ENCODE measurements at places on chromosomes 1 and 21.

GRCh38 chr1:223775054-223775453 is 62.7 kb downstream of the CAPN2 start:
- no peak for DNase-seq

- no peak for DNase-seq
These were observed 95.0 kb downstream of the COL24A1 start for GRCh38 chr1:86061551-86061990.

- no peak for DNase-seq
These were observed 6.0 kb upstream of the DEDD start for GRCh38 chr1:161138431-161138830.

DNA sequence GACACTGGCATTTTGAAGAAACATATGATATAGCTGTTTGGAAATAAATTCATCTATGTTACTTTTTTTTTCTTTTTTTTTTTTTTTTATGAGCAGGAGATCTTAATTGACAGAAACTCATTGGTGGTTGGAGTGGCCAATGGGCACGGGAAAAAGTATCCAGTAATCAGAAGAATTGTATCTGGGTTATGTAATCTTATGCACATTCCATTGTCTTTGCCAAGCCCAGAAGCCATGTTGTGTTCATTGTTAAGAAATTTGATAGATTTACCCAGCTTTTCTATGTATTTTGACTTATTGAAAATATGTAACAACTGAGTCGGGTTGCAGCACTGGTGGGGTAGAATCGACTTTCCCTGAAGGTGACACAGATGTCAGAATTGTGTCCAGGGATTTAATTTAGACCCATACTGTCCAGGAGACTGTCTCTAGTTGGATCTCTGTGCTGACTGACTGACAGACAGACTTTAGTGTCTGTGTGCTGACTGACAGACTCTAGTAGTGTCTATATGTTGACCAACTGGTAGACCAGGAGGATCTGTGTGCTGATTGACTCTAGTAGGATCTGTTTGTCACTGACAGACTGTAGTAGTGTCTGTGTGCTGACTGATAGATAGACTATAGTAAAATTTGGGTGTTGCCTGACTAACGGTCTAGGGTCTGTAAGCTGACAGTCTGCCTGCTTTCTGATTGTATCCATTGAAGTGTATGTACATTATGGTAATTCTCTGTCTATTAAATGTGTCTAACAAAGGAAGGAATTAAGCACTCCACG is 12.3 kb upstream of the C4BPB start:
- no peak for DNase-seq

DNA sequence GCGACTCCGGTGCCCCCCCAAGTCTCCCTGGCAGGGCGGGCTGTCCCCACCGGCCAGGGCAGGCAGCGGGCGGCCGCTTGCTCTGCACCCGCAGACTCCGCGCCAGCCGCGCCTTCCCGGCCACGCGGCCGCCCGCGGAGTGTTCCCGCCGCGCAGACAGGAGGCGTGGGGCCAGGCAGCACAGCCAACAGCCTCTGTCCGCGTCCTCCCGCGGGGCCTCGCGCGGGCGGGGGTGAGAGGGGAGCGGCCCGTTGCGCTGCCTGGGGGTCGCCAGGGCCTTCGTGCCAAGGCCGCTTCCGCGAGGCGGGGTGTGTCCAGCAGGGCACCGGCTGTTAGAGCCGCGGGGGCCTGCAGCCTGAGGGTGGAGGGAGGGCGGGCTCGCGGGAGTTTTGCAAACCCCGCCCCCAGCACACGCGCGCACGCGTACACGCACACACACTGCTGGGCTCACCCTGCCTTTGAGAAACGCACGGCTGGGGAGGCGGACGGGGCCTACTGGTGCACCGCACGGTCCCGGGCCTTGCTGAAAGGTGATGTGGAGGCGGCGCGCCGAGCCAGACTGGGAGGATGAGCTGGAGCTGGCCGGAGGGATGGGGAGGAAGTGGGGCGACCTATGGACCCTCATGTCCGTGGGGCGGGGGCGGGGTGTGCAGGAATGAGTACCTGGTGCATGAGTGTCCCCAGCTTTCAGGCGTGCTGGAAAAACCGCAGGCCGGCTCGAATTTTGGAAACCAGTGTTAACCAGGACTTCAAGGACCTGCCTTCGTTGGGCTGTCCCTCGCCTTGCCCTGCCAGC is 41.5 kb downstream of the KIAA1614 start:
- DNase-seq: no peak

GRCh38 chr1:15384301-15384901 is 25.3 kb upstream of the EFHD2 start:
- DNase-seq: peak; percentile 41

DNA sequence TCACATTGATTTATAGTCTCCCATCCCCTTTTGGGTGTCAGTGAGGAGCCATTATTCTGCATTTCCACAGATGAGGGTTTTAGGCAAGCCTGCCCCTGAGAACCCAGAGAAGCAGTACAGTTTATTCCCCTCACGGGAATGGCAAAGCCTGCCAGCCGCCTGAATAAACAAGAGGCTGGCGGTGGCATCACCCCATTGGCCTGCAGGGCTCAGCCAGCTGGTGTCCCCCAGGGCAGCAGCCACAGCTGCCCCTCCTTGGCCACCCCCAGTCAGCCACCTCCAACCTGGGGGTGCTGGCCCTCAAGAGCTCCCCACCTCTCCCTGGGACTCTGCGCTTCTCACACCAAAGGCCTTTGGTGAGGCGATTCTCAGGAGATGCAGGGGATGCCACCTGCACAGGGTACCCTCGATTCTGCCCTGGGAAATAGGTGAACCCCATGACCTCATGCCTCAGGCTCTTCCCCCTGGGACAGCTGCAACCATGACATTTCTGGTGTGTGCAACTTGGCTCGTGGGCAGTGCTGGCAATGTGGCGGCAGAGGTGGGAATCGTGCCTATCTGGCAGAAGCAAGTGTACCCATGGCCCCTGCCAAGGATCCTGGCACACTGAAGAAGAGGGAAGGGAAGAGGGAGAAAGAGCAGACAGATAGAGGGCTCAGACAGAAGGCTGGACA is 14.0 kb downstream of the OLFML2B start:
- no peak for DNase-seq

- DNase-seq: no peak
These were observed 58.1 kb downstream of the ZSWIM5 start for GRCh38 chr1:45148209-45148825.

DNA sequence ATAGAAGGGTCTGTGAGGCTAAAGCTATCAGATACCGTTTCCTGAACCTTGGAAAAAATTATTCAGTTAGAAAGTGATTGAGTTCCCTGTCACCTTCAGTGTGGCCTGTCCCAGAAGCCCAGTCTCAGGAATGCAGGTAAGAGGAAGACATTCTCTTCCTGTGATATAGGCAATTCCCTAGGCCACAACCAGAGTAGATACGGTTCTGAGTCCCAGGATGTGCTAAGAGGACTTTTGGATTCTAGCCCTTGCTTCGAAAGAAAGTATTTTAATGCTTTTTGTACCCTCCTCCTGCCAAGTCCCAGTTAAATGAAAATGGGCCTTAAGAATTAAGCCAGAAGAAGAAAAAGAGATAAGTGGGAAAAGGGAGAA is 313.5 kb upstream of the PLXNA2 start:
- no peak for DNase-seq

GRCh38 chr1:58816072-58816746 is 32.4 kb upstream of the JUN start:
- DNase-seq: peak; percentile 84

DNA sequence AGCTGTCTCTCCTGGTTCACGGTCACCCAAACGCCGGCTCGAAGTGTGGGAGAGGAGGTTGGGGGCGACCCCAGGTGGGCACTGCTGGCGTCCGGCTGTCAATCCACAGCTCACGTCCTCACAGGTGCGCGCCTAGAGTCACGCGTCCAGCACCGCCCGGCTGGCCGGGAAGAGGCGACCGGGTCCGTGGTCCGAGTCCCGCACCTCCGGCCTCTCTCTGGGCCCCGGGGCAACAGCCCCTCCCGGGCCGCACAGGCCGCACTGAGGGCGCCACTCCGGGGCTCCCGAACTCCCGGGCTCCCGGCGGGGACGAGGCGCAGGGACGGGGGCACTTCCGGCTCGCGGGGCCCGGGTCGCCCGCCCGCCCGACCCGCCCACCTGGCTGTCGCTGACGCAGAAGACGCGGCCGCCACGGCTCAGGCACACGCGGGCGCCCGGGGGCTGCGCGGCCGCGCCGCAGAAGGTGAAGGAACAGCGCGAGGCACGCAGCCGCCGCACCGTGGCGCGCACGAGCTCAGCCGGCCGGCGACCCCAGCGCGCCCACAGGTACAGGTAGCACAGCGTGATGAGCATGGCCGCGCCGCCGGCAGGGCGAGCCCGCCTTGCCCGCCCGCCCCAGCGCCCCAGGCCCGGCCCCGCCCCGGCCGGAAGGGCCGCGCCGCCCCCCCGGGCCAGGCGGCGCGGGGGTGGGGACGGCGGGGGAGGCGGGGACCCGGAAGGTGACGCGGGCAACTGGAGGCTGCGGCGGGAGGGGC is at the start of gene HLCS:
TSS of gene HLCS (minus strand) at position 604 of the 755 bp plus-strand sequence. CDS start at position 573, 31 bp downstream.
- DNase-seq: peak; percentile 36

GRCh38 chr1:110310300-110310699 is 28.9 kb upstream of the RBM15 start:
- DNase-seq: peak; percentile 49

DNA sequence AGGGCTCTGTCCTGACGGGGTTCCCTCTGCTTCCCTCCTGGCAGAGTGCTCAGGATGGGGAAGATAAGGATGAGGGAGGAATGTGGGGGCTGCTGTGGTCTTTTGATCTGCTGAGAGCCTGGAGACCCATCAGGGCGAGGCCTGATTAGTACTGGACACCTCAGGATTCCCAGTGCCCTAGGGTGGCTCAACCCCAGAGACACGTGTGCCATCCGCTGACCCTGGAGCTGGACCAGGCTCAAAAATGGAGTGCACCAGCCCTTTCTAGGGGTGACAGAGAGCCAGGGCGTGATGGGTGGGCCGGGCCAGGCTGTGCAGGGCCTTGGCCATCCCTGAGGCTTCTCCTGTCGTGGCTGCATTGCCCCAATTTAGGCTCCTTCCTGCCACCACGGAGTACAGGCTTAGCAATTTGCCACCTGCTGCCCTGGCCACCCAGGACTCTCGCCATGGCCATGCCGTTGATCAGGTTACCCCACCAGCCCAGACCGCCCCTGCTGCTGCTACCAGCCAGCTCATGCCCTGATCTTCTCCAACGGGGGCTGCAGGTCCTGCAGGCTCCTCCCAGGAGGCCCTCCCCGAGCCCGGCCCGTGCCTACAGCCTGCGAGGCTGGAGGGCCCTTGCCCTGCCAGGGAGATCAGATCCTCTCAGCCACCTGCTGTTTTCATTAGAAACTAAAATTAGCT is 9.5 kb downstream of the WNT4 start:
- no peak for DNase-seq

DNA sequence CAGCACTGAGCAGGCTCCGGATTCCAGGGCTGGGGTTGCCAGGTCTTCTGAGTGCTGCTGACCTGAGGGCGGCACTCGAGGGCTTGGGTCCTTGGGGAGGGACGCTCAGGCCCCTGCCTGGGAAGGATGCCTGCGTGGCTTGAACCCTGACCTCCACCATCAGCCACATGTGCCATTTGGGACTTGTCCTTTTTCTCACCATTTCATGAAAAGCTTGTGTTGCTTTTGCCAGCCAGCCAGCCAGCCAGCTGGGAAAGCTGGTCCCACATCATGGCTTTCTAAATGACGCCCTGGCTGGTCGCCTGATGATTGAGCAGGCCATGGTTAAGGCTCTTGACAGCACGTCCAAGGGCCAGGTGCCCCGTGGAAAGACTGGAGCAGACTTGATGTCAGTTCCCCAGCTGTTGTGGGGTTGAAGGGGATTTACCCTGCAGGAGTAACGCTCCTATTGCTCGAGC is 168.7 kb downstream of the CAMTA1 start:
- no peak for DNase-seq

- DNase-seq: no peak
These were observed 1.4 kb downstream of the KIAA0319L start for GRCh38 chr1:35555601-35556477.

- DNase-seq: no peak
These were observed 220.4 kb downstream of the TPR start for GRCh38 chr1:186154651-186155050.

DNA sequence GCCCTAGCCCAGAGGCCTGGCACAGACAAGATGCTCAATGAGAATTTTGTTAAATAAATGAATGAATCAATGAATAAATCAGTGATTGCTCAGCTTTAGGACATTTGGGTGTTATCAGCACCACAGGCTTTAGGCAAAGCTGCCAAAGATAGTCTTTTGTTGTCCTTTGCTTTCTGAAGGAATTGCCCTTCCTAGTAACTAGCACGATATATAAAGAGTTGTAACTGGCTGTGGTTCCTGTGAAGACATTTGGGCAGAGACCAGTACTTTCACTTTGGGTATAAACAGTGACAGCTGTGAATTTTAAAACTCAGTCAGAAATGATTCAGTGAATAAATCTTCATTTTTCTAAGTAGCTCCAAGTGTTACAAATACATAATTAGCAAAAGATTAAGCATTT is 13.3 kb downstream of the RNU5D-1 start:
- no peak for DNase-seq

GRCh38 chr1:179879797-179880196 is 2.2 kb upstream of the TOR1AIP2 start:
- no peak for DNase-seq

DNA sequence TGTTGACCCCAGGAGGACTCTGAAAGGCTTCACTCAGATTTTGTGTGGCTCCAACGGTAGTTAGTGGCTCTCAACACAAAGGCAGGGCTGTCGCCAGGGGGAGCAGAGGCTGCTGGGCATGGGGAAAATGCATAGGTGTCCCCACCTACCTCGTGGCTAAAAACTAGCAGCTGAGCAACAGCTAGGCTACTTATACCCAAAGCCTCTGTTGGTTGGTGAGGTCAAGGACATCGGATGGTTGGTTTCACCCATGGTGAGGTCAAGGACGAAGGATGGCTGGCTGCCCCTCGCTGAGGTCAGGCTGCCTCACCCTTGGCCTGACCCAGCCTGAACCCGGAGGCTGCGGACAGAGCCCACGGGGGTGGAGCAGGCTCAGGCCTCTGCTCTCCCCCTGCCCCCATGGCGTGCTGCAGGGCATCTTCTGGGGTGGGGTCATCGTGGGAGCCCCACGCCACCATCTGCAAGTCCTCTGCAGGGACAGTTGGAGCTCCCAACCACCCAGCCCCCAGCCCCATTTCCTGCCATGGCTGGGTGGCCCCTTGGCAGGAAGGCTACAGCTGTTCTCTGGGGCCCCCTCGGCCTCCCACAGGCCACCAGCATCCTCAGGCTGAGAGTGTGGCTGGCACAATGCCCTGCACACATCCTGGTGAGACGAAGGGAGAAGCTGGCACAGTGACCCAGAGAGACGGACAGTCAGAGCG is 8.5 kb upstream of the GNB1 start:
- DNase-seq: no peak

DNA sequence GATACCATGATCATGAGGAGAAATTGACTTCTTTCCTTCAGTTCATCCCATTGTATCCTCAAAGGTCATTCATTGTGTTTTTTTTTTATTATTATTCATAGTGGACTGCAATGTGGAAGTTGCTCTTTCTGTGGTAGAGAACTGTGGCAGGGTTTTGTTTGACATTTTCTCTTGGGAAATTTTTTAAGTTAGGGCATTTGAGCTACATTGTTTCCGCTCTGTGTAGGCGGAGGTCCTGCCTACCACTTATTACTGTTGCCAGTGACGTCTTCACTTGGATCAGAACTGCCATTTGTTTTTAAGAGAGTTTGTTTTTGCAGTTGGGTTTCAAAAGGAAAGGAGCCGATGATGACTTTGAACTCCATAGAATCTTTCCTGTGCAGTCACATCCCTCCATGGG is 287.4 kb upstream of the FMN2 start:
- no peak for DNase-seq

- no peak for DNase-seq
These were observed 44.5 kb downstream of the B3GALT5 start for GRCh38 chr21:39657091-39657689.

All from anterior cingulate cortex (tissue), 58 donors.